HS-5 (cell line): ENCODE measurements at places on chromosomes 12 and 14.

- DNase-seq, result no peak
These were observed 11.9 kb downstream of the SLC25A29 start for GRCh38 chr14:100294213-100294962.

DNA sequence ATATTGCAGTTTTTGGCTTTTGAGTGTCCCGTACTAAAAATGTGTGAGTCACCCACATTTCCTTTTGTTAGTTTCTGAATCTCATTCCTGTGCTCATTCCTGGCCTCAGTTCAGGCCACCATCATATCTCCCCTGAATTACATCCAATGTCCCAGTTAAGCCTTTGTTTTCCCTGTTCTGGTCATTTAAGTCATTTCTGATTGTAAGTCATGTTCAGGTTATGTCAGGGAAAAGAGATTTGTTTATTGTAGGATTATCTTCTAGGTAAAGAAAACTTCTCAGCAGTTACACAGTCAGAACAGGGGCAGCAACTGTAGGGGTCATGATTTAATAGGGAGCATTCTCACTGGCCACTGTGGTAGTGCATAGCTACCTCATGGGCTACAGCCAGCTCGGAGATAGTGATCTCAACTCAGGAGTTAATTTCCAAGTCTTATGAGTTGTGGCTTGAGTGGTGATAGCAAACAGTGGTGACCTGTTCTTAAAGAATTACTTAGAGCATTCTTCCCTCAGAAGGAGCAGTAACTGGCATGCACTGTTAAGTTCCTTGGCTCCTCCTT, 6.7 kb downstream of the DDX47 start:
- DNase-seq, result peak; percentile 95

- no peak for DNase-seq
These were observed 84.6 kb downstream of the RFLNA start for GRCh38 chr12:124379379-124379937.

DNA sequence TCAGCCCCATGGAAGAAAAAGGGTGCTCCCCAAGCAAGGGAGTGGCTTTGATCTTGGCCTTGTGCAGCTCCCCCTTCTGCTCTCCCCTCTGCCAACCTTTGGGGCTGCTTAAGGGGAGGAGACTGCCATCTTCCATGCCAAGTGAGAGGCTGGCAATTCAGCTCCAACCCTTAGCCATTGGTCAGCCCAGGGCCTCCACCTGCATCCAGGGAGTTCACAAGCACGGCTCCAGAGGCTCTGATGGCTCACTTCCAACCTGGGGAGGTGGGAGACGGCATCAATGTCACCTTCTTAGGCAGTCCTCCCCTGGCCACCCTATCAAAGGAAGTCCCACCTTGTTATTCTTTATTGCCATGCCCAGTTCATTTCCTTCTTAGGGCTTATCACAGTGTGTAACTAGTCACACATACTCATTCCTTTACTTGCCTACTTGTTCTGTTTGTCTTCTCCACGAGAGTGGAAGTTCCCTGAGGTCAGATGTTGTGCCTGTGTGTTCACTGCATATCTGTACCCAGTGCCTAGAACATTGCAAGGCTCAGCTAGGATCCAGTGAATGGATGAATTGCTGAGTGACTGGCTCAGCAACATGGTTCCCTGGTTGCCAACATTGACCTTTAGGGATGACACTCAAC, 5.0 kb downstream of the HDAC7 start:
- no peak for DNase-seq

GRCh38 chr14:35202195-35202594, 79.8 kb downstream of the PRORP start:
- DNase-seq, result no peak

DNA sequence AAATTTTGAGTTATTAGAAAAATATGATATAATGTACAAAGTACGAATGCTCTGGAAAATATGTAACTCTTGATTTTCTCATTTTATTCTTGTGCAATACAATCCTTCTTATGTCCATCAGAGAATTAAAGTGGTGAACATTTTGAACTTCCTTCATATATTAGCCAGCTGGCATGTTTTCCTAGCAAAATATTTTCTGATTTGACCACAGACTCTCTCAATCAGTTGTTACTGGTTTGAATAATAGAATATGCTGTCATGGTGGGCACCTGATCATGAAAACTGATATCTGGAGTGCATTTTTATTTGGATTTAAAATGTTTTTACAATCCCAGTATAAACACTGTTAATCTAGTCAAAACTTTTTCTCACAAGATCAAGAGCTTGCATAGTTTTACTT, 24.2 kb downstream of the PARPBP start:
- no peak for DNase-seq

- no peak for DNase-seq
These were observed 23.5 kb downstream of the FAM222A start for GRCh38 chr12:109737126-109737525.

GRCh38 chr14:68807148-68807600, 14.3 kb upstream of the ZFP36L1 start:
- no peak for DNase-seq

GRCh38 chr12:49388682-49389386, 21.6 kb downstream of the SPATS2 start:
- DNase-seq, result no peak

DNA sequence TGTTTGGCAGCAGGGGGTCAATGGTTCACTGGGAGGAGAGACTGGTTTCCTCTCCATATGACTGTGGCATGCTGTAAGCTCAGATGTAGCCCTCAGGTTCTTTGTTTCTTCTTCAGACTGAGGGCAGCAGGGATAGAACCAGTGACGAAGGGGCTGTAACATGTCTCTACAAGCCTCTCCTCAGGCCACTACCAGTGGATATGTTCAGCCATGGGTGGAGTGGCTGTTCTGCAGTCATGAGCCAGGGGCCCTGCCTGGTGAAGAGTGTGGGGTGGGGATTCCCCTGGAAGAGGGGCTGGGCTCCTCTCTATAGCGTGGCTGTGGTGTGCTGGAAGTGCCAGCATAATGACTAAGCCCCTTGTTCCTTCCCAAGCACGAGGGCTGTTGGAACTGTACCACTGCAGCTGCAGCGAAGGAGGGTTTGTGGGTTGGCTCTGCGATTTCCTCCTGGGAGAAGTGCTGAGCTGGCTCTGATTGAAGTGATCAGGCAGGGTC, 55.8 kb downstream of the CMAS start:
- peak; percentile 72 for DNase-seq

DNA sequence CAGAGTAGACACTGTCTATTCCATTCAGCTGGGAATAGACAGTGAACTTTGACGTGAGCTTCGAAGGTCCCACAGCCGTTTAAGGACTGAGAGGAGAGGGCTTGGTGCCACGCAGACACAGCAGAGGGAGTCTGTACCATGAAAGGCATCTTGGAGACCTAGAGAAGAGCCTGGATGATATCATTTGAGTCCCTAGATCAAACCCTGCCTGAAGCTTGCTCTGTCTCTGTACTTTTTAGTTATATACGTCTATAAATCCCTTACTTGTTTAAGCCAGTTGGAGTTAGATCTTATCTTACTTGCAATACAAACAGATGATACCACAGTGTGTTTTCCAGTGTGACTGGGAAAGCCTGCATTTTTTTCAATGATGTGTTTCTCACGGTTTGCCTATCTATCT, 128.9 kb upstream of the RTL1 start:
- no peak for DNase-seq

DNA sequence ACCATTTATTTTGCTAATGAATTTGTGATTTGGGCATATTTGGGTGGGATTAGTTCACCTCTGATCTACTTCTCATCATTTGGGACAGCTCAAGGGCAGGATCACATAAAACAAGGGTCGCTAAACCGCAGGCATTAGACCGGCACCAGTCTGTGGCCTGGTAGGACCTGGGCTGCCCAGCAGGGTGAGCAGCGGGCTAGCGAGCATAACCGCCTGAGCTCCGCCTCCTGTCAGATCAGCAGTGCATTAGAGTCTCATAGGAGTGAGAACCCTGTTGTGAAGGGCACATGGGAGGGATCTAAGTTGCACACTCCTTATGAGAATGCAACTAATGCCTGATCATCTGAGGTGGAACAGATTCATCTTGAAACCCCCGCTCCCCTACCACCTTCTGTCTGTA, 785.3 kb downstream of the TRHDE start:
- no peak for DNase-seq
